Activated CD4-positive, alpha-beta T cell treated with anti-CD3 and anti-CD28 coated beads, Interleukin-2, amount 10 ng/mL, durations not matched to agents 24 days and 14 days (primary cell): ENCODE measurements at places on chromosomes 12 and 14. TPM values are rescaled to one million over a fixed set of nuclear protein-coding genes. Genes with fewer than 3 reads are reported as not detected.

The STRAP gene
- total RNA-seq = 162 and 166 TPM in 2 replicates

The FOXM1 gene
- total RNA-seq = 73.7 and 74.0 TPM in 2 replicates

DNA sequence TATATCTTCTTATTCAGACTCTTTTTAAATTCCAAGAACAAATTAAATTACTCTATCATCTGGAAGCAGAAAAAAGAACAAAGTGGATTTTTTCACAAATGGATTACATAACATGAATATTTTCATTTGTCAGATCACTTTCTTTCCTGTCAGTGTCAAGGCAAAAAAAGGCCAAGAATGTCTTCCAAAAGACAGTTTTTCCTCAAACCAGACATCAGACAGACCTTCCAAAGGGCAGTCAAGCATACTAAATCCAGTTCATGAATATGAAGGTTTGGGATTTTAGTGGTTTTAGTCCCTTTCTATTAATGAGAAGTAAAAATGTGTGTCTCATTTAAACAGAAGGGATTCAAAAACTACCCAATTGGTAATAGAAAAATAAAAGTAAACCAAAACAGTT lies 336.0 kb downstream of the CEP128 start:
- no peak for DNase-seq

- DNase-seq = no peak
These were observed 73.0 kb downstream of the SERPINA3 start for GRCh38 chr14:94685166-94685581.

GRCh38 chr12:131389054-131390013 lies 321.6 kb upstream of the SFSWAP start:
- DNase-seq = no peak

The NRIP2 gene
- total RNA-seq = not detected in 2 replicates

The OR4Q2 gene
- not detected in 2 replicates for total RNA-seq

The DBX2 gene
- total RNA-seq = not detected in 2 replicates

The TMEM260 gene
- total RNA-seq = 12.0 and 14.7 TPM in 2 replicates

The KRT86 gene
- total RNA-seq = 0.44 and 0.64 TPM in 2 replicates

The MYO1H gene
- total RNA-seq = not detected in 2 replicates

The NKX2-8 gene
- total RNA-seq = not detected in 2 replicates

The CACNB3 gene
- 9.9 and 11.2 TPM in 2 replicates for total RNA-seq

- no peak for DNase-seq
These were observed 27.1 kb downstream of the KCTD10 start for GRCh38 chr12:109449845-109450532.

GRCh38 chr12:46430340-46430948 lies 57.9 kb upstream of the SLC38A2 start:
- peak; percentile 76 for DNase-seq

The HOXC12 gene
- total RNA-seq = not detected in 2 replicates

DNA sequence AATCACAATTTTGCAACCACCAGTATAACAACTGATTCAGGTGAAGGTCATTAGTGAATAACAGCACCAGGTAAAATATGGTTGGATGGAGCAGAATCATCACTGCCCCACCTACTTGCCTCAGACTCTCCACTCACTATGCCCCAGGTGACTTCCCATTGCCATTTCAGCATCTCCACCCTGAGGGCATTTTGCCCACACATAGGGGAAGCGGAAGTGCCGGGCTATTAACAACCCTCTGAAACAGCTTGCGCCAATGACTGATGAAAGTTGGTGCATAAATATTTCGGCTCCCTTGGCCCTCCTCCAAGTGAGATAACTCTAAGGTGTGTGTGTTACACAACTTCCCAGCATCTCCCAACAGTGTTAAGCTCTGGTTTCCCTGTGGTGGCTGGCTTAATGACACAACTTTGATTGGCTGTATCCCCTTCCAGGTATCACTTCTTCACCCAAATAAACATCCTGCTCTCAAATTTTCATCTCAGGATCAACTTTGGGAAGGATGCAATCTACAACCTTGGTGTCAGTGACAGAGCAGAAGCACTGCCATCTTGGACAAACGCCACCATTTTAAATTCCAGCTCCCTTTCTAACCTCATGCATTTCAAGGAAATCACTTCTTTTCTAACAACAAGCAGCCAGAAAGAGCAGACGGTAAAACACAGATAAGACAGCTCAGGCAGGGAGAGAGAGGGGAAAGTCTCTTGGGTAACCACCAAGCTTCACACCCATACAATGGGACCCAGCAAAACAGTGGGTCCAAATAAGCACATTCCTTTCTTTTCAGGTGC lies 73.6 kb upstream of the PPP2R5C start:
- no peak for DNase-seq

The ACOT6 gene
- not detected in 2 replicates for total RNA-seq

- no peak for DNase-seq
These were observed 52.3 kb downstream of the KCNK10 start for GRCh38 chr14:88270776-88271175.

DNA sequence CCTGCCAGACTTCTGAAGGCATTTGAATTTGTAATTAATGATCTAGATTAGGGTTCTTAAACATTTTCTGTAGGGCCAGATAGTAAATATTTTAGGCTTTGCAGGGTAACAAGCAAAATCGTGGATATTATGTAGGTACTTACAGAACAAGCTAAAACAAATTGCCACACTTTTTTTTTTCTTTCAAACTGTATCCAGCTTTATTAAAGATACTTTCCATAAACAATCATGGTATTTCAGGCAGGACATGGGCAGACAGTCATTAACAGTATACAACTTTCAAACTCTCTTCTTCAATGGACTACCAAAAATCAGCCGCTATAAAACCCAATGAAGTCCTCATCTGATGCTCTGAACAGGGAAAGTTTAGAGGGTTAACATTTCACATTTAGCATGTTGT lies 9.6 kb downstream of the TRMT5 start:
- no peak for DNase-seq

DNA sequence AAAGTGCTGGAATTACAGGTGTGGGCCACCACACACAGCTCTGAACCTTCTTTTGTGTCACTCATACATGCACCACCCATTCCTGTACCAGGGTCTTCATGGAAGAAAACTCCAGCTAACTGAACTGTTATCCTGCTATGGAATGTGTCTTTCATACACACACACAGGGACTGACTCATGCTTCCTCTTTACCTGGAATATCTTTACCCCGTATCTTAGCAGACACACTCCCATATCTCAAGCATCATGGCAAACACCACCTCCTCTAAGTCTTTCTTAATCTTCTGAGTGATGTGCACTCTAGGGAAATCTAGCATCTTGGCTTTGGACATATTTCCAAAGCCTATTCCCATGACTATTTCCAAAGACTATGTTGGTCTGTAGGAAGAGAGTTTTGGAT lies 35.0 kb upstream of the DTX1 start:
- DNase-seq = no peak

The PTPN21 gene
- total RNA-seq = 0.05 and 0.21 TPM in 2 replicates

GRCh38 chr14:104130974-104131651 lies 7.3 kb upstream of the KIF26A start:
- peak; percentile 68 for DNase-seq

GRCh38 chr12:5262450-5262849 lies 169.5 kb upstream of the NTF3 start:
- DNase-seq = no peak

DNA sequence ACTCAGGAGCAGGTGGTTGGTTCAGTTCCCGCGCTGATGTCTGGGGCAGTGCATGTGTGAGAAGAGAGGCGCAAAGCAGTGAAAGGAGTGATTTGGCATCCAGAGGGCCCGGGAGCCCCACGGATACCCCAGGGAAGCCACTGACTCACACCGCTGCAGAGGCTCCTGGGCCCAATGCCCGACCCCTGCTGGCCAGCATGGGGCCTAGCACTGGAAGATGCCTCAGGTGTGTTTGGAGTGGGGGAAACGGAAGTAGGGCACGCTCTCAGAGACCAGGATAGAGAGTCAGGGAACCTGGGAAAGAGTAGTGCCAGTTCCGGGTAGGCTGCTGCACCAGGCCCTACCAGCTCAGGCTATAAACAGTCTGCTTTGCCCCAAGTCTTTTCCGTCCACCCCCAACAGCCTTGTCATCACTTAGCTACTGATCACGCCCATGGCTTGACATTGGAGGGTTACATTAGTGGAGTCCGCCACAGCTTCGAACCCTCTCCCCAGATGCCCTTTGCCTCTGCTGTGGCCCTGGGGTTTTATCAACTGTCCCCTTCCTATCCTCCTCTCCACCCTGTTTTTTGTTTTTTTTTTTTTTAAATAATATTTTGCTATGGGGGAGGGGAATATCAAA lies 9.5 kb upstream of the CSAD start:
- DNase-seq = peak; percentile 79

The HIF1A gene
- total RNA-seq = 175 and 181 TPM in 2 replicates
